Hippocampal formation (tissue), 2 donors: ENCODE measurements at places on chromosomes 5 and 9.

- DNase-seq: no peak
Measured at GRCh38 chr5:147673791-147674190, 108.7 kb downstream of the JAKMIP2 start.

DNA sequence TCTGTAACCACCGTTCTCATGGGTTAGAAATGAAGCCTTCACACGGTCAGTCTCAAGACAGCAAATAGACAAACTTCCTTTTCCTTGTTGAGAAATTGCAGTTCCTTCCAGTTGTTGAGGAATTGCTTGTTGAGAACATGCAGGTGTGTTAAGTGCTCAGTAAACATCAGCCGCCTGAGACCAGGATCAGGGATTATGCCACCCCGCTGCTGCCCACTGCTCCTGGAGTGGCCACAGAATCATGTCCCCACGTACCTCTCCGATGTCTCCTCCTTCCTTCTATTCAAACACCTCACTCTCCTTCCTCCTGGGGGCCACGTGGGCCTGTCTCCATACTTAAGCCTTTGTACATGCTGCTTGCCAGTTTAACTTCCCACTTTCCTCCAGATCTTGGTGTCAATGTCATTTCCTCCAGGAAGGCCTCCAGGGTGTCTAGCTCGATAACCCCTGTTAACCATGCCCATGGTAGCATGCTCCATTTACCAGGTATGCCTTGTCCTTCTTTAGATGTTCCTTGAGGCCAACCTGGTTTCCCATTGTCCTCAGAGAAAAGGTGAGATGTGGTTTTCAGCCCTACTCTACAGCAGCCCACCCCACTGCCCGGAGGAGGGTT is 33.8 kb upstream of the RPL26L1 start:
- DNase-seq: no peak

GRCh38 chr5:62256161-62257019 is 49.6 kb upstream of the KIF2A start:
- peak; percentile 4 for DNase-seq

DNA sequence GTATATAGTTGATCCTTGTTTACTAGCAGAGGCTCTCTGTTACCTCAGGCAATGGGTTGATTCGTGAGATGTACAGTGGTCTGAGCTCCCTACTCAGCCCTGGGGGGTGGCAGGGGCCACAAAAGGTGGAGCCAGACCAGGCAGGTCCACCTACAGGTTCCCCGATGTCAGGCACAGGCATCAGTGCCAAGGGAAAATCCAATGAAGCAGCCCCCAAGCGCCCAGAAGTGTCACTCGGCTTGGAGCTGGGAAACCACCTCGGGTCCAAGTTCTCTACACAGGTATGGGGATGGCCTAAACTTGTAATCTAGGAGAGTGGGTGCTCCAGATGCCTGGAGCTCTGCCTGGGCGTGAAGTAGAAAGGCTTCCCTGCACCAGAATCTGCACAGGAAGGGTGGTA is 188.8 kb downstream of the KIAA0825 start:
- no peak for DNase-seq

DNA sequence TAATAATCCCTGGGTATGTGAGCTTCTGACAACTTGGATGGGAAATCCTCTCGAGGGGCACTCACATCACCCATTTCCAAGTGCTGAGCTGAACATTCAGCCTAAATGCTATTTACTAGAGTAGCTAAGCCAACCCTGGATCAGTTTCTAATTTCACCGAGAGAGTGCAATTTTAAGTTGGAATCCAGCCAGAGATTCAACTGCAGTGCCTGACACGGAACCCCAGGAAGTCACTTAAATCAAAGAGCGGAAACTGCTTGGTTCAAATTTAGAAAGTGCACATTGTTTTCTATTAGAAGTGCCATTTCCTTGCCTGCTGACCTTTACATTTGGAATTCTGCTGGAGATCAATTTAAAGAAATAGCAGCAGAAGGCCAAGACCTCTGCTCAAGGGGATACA is 8.8 kb downstream of the SPRY4 start:
- DNase-seq: no peak

GRCh38 chr9:132591244-132591643 is 8.8 kb downstream of the BARHL1 start:
- DNase-seq: no peak

DNA sequence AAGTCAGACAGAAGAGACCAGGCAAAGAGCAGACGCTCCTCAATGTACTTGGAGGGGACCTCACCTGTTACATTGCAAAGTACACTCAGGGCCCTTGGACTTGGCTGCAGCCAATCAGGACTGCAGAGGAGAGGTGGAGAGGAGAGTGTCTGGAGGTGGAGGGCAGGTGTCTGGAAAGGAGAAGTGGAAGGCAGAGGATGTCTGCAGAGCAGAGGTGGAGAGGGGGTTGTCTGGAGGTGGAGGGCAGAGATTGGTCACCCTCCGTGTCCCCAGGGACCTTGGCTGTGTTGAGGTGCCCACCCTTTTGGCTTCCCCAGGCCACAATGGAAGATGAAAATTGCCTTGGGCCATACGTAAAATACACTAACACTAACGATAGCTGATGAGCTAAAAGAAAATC is 241.3 kb upstream of the IRX2 start:
- no peak for DNase-seq
